B cell (primary cell): ENCODE measurements at places on chromosomes 11 and 22.

- H3K27ac ChIP-seq = no peak overlapping the region
- no peak for DNase-seq
- H3K4me1 ChIP-seq = no peaks in the 10 kb centered on the region
- H3K4me3 ChIP-seq = no peak overlapping the region
- no peaks in the 10 kb centered on the region for H3K27me3 ChIP-seq
Measured at GRCh38 chr11:16184588-16184987, 171.8 kb downstream of the SOX6 start.

DNA sequence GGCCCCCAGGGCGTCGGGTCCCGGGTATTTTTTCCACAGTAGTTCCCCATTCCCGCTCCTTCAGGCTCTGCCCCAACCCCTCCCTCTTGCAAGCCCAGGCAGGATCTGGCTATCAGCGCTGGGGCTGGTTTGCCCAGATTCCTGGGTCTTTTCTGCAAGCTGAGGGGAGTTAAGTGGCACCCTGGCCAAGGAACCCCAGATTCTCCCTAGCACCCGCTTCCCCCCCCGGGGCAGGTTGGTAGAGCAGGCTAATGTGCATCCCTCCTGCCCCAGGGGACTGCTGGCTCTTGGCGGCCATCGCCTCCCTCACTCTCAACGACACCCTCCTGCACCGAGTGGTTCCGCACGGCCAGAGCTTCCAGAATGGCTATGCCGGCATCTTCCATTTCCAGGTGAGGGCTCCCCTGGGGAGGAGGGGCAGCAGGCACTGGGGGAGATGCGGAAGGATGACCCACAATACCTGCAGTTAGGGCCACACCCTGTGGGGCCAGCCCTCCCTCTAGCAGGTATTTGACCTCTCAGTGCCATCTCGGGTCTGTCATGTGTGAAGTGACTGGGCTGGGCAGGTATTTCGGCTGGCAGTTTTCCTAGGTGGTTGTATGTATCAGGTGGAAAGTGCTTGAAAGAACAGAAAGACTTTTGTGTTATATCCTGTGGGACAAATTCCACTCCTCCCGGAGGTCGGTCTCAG is 1.6 kb downstream of the CAPN1 start:
- peaks cover 29% of the 10 kb centered on the region for H3K36me3 ChIP-seq
- H3K27ac ChIP-seq = no peak overlapping the region
- H3K4me3 ChIP-seq = no peak overlapping the region
- H3K4me1 ChIP-seq = peaks cover 24% of the 10 kb centered on the region
- no peaks in the 10 kb centered on the region for H3K27me3 ChIP-seq

- H3K4me3 ChIP-seq = no peak overlapping the region
- peaks cover 2% of the 10 kb centered on the region for H3K27me3 ChIP-seq
- H3K36me3 ChIP-seq = no peaks in the 10 kb centered on the region
- H3K27ac ChIP-seq = no peak overlapping the region
Measured at GRCh38 chr11:2099516-2100349, 39.5 kb downstream of the IGF2 start.

DNA sequence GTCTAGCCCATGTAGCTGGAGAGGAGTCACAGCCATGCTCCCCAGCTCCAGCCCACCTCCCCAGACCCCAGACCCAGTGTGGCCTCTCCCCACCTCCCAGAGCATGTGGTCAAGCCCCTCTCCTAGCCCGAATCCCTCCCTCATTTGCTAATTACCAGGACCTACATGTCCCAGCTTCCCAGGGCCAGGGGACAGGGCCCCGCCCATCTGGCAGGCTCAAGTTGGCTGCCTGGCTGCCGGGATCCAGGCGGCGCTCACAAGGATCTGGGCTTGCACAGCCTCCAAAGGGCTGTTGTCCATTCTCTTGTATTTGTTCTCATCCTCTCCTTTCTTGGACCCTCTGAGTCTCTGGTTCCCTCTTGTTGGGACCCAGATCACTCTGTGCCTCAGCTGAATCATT is 4.6 kb upstream of the MIF start:
- no peak for DNase-seq
- H3K4me1 ChIP-seq = peaks cover 5% of the 10 kb centered on the region
- H3K36me3 ChIP-seq = no peaks in the 10 kb centered on the region
- H3K27me3 ChIP-seq = no peaks in the 10 kb centered on the region
- H3K27ac ChIP-seq = no peak overlapping the region
- no peak overlapping the region for H3K4me3 ChIP-seq
